ENCODE measurements at places on chromosomes 1 and 21.

DNA sequence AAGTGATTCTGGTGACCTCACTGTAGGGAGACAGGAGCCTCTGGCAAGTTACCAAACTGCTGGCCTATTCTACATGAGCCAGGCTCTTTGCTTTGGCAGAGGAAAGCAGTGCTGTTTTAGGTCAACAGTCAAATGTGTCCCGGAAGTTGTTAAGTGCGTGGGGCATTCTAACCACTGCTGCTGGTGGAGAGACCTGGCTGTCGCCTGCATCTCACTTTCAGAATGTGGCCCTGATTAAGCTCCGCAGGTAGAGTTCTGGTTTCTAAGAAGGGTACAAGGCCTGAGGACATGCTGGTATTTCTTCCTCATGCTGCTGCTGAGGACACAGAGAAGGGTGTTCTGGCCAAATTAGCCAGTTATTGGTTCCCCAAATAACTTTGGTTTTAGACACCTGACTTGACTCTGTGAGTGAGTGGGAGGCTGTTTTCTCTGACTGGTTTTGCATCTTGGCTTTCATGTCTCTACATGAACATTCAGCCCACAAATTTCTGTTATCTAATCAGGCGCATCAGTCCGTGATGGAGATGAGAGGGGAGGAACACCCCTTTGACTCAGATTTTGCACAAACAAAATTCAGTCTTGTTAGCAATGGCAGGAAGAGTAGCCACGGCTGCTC is 120.8 kb downstream of the LMO4 start:
- DNase-seq: no peak

GRCh38 chr1:208857465-208857864 is 613.3 kb upstream of the PLXNA2 start:
- DNase-seq: no peak

GRCh38 chr1:226845624-226846023 is 24.8 kb upstream of the PSEN2 start:
- no peak for DNase-seq

DNA sequence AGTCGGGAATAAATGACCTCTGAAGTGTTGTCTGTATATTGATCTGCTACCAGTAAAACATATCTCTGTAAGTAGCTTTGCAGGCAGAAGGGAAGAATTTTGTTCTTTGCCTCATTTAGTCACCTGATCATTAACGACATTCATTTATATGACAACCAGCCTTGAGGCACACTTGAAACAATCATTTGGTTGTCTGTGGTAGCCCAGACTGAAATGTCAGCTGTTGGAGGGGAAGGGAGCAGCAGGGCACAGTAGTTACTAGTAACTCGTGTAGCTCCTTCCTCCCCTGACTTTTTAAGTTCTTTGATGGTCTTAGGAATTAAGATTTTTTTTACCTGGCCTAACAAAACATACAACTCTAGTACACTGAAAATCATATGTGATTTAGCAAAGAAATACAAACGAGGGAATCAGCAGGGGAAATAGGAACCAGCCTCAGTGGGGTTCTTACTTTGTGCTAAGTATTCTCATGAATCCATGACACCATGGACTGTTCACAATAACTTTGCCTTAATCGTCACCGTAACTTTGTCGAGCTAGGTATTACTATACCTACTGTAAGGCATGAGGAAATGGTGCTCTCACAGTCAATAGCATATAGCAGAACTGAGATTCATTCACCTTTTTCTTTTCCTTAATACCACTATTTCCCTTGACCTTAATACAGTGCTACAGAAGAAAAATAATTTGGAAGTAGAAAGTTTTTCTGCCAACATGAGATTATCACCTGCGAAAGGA is 6.4 kb downstream of the IL12RB2 start:
- no peak for DNase-seq

GRCh38 chr1:183821889-183822611 is 17.1 kb downstream of the RGL1 start:
- DNase-seq: peak; percentile 76
